Stimulated activated CD8-positive, alpha-beta memory T cell treated with anti-CD3 and anti-CD28 coated beads, Interleukin-7, amount 100 ng/mL, for 1 hour (primary cell): ENCODE measurements at places on chromosomes 3 and 15.

- no peak for DNase-seq
These were observed 54.7 kb downstream of the FAM98B start for GRCh38 chr15:38508647-38509046.

DNA sequence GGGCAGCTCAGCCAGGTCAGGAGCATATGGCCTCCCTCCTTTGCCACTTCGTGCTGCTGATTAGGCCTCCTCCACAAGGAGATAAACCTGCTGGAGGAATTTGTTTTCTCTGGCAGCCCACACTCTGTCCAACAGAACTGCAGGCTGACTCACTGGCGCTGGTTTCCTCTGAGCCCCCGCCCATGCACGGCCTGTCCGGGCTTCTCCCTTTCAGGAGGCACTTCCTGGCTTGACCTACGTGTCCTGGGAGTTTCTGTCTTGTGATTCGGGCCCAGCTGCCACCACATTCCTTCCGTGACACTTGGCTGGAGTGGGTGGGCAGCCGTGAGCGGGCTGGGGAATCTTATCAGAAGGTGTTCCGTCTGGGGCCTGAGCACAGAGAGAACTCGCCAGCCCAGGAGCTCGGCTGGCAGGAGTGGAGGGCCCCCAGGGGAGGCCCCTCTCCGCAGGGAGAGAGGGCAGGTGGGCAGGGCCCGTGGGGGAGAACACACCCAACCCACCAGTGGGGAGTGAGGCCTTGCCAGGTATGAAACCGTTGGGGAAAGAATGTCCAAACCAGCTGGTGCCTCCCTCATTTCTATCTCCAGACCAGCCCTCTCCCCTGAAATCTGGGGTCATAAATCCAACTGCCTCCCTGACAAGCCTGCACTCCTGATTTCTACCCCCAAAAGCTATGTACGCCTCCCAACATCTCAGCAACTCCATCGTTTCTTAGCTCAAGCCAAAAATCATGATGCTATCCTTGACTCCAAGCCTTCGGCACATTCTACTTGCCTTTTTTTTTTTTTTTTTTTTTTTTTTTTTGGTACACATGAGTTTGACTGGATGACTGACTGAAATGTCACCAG, 110.6 kb upstream of the MEF2A start:
- DNase-seq = no peak

DNA sequence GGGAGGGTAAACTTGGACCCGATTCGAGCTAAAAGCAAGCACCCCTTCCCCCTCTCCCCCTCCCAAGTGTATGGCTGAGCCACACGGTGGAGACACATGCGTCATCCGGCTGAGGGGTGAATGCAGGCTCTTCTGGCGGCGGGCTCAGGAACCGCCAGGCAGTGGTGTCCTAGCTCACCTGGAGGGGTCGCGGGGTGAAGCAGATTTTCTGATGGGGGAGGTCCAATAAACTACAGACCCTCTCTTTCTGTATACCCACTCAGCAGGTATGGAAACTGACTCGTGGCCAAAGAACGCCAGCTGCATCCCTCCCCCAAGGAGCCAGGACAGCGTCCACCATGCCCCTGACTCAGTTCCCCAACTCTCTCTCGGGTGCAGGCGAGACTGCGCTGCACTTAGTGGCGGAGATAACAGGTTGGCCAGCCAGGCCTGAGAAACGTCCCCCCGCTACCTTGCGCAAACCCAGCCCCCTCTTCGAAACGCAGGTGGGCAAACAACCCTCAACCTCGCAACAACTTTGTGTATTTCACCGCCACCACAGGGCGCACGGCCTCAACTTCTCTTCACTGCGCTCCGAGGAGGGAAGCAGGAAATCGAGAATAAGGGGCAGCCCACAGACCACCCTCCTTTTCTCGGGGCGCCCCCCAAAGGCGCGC, 1.3 kb downstream of the MAGI1 start:
- no peak for DNase-seq

DNA sequence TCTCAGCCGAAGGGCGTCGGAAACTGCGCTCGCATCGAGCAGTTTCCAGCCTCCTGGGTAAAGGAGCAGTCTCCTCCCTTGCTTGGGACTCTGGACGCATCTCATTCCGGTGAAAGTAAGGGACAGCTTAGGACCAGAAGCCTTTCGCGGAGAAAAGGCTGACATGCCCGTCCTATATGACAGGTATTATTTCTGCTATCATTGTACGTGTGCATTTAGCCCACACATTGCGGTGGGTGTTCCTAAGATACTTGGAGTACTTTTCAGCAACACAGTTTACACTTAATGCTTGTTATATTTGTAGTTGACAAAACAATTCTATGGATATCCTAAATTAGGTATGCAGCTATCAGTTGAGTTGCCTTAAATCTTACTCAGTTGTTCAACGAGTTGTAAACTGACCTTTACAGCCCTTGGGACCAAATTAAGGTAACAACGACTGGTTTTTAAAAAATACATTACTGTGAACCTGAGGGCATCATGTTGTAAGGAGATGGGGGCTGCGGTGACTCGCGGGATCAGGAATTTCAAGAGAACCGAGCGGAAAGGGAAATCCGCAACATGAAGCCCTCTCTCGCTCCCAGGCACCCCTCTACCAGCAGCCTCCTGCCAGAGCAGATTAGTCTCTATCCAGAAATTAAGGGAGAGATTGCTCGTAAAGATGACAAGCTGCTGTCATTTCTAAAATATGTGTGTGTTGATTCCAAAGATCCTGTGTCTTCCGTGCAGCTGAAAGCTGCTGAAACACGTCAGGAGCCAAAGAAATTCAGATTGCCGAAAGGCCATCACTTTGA, 632 bp upstream of the COPS2 start:
- DNase-seq = no peak

- no peak for DNase-seq
These were observed 82.8 kb upstream of the CDV3 start for GRCh38 chr3:133490468-133491351.

GRCh38 chr3:129281726-129282125, 3.1 kb downstream of the HMCES start:
- no peak for DNase-seq

DNA sequence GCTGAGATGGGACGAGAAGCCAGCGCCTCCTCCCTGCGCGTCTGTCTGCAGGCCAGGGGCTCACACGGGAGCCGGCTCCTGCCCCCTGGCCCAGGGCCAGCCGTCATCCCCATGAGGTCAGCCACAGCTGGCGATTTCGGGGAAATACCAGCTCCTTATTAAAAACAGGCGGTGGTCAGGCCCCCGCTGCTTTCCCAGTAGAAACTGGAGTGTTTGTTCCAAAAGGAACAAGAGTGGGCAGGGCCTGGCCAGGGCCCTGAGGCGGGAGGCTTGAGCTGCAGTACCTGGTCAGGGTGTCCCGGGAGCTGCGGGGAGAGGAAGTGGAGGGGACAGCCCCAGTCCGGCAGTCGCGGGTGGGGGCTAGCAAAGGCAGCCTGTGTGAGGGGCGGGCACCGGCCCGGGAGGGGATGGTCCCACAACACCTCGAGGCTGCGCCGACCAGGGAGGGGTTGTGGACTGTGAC, 17.8 kb downstream of the MYL3 start:
- DNase-seq = no peak

- no peak for DNase-seq
These were observed 115.9 kb downstream of the EEFSEC start for GRCh38 chr3:128269006-128269775.

- DNase-seq = no peak
These were observed 16.0 kb downstream of the C15orf62 start for GRCh38 chr15:40785814-40786213.

DNA sequence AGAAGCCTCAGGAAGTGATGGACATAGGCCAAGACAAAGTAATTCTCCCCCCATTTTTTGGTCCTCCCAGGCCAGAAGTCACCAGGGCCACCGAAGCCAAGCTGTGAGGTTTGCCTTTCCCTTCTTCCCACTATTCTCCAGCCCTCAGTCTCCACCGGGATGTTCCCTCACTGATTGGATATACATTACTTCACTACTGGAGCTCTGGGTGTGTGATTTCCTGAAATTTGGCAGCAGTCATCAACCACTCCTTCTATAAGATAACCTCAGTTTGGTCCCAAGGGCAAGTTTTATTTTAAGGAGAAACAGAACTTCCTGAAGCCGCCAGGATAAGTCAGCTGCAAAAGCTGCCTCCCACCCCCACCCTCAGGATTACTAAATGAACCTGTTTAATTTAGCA, 11.3 kb downstream of the SLCO2A1 start:
- no peak for DNase-seq

DNA sequence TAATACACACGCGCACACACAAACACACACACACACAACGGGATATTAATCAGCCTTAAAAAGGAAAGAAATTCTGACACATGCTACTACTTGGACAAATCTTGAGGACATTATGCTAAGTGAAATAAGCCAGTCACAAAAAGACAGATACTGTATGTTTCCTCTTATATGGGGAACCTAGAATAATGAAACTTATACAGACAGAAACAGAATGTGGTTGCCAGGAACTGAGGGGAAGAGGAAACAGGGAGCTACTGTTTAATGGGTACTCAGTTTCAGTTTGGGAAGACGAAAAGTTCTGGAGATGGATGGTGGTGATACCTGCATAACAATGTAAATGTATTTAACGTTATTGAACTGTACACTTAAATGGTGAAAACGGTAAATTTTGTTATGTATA, 20.2 kb downstream of the ICE2 start:
- no peak for DNase-seq

GRCh38 chr15:99365242-99365641, 114.0 kb downstream of the LRRC28 start:
- no peak for DNase-seq

DNA sequence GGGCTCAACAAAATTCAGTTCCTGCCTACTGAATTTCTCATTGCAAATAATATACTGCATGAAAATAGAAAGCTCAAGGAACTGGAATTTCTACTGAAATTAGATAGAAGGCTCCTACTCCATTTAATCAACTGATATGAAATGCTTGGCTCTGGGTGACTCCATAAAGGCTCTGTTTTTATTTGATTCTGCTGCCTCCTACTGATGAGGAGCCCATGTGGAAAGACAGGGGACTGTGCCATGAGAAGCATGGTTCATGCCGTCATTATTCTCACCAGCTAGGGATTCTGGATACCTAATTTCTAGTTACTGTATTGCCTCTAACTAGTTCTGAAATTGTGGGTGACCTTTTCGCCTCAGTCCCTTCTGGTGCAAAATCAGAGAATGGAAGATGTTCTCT, 366.2 kb upstream of the DPH6 start:
- no peak for DNase-seq

GRCh38 chr3:182083112-182083511, 371.4 kb downstream of the SOX2 start:
- DNase-seq = no peak

GRCh38 chr3:75180945-75181298, 483.2 kb upstream of the FRG2C start:
- DNase-seq = no peak

DNA sequence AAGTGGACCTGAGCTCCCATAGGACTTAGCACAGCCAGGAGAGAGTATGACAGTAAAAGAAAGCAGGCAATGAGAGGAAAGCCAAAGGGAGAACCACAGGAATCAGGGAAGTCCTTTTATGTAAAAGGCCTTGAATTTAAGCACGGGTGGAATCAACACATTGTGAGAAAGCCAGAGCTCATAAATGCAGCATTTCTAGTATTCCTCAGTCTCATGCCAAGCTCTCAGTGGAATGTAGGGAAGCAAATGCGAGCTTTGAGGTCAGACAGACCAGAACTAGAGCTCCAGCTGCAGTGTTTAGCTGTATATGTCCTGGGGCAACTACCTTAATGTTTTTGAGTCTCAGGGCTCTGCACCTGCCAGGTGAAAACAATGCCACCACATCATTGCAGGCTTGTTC, 132.1 kb upstream of the TRIM42 start:
- DNase-seq = no peak

- no peak for DNase-seq
These were observed 90.7 kb upstream of the IQSEC1 start for GRCh38 chr3:13163848-13164382.

DNA sequence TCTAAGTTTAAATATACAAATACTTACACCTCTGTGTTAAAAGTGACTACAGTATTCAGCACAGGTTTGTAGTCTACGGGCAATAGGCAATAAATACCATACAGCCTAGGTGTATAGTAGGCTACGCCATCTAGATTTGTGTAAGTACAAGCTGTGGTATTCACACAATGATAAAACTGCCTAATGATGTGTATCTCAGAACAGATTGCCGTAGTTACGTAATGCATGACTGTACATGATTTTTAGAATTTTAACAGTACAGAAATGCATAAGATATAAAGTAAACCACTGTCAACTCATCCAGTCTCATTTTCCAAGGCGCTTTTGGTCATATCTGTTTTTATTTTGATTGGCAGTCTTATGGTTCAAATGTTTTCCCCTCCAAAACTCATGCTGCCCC, 365.7 kb downstream of the CTNNB1 start:
- no peak for DNase-seq

DNA sequence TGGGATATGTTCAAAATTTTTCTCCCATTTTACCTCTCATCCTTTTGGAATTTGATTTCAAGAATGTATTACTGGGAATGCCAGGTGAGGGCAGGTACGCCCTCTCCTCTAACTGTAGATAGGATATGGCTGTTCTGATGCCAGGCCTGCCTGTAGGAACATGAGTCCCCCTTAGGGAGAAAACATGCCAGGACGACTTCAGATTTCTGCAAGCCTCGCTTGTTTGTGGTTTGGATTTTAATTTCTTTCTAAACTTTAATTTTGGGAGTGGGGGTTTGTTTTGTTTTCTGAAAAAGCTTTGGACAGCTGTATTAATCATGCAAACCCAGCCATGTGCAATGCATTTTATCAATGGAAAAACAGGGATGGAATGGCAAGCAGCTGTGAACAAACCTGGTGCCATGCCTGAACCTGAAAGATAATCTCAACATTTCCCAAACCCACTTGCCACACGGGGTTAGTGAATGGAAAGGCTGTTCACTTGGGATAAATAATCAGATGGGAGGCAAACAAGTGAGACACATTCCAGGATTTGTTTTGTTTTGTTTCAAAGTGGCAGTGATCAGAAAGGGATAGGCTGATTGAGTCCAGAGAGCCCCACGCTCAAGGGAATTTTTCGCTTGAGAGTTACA, 207.6 kb downstream of the GAP43 start:
- no peak for DNase-seq

DNA sequence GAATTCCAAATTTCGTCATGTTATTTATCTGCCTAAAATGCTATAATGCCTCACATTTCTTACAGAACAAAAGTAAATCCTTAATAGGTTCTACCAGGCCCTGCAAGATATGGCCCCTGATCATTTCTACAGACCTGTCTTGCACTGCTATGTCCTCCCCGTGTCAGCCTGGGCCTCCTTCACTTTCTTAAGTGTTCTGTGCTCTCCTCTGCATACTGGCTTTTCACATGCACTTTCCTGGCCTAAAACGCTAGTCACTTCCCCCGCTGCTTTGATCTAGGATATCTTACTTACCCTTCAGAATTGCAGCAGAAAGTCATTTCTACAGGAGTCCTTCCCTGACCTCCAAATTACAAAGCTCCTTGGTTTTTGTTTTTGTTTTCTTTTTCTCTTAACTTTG, 551.3 kb downstream of the NSUN3 start:
- no peak for DNase-seq

DNA sequence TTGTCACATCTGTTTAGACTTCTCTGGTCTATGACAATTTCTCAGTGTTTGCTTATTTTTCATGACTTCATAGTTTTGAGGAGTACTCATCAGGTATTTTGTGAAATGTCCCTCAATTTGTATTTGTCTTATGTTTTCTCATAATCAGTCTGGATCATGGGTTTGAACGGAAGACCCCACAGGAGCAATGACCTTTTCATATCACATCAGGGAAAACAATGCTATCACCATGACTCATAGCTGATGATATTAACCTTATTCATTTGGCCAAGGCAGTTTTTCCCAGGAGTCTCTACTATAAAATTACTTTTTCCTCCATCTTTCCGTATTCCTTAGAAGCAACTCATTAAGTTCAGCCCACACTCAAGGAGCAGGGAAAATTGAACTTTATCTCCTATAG, 32.7 kb downstream of the AADACL2 start:
- DNase-seq = no peak
